CD4-positive, alpha-beta T cell treated with Interleukin-4 for 1 hour (primary cell): ENCODE measurements at places on chromosomes 1 and 21.

GRCh38 chr1:228358039-228358763 lies 48.4 kb downstream of the TRIM11 start:
- no peak for DNase-seq

DNA sequence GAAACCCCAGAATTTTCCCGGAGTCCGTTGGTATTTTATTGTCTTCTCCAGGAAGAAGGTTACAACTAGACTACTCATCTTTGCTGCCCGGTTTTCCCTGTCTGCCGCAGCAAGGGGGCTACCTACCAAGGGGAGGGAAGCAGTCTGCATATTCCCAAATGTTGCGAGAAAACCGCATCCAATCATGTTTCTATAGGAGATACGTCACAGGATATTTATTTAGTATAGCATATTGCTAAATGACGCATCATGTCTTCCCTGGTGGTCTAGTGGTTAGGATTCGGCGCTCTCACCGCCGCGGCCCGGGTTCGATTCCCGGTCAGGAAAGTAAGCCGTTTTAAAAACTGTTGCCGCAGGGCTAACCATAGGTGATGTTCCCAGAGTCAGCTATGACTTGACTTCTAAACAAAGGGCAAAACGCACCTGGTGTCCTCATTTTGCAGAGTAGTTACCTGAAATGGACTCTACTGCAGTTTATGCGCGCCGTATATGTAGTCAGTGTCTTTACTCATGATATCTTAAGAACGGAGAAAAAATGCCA lies 15.2 kb upstream of the ZNF692 start:
- DNase-seq: peak; percentile 93

DNA sequence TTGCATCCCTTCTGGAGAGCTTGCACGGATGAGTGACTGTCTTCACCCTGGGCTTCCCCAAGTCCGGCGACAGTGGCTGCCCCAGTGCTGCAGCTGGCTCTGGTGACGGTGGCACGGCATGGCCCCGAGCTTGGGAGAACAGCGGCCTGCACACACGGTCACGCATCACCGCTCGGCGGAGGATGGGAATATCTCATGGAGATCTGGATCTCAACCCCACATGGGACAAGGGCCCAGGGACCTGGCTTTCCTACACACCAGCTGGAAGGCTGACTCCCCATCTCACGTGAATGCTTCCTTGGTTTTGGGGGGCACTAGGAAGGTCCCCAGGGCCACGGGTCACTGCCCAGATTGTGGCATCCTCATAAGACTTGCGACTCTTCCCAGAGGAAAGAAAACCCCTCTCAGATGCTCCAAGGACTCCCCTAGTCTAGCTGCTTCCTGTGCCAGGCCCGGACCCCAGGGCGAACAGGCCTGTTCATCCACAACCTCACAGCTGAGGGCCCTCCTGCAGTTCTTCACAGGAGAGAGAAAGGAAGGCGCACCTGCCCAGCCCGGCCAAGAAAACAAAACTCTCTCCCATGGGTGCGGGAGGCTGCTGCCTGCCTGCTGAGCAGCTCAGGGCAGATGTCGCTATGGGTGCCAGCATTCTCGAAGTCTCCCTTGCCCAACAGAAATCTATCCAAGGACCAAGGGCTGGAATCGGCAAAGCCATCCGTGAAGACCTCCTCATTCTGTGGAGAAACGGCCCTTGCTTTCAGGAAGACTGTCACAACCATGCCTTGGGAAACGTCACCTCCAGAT lies 9.9 kb downstream of the CFAP410 start:
- DNase-seq: no peak

DNA sequence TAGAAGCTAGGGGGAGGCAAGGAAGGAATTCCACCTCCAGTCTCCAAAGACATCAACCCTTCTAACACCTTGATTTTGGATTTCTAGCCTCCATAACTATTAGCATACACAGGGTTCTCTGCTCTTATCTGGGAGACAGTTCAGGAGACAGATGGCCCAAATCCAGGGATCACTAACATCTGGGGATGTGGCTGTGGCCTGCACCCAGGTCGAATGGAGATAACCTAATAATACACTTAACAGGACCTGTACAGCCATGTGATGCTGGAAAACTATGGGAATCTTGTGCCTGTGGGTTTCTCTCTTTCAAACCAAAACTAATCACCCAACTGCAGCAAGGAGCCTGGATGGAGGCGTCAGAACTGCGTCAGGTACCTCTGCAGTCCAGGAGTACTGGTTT lies 47.6 kb downstream of the KIAA0319L start:
- DNase-seq: no peak

GRCh38 chr21:29382030-29382654 lies 83.4 kb downstream of the BACH1 start:
- DNase-seq: no peak

DNA sequence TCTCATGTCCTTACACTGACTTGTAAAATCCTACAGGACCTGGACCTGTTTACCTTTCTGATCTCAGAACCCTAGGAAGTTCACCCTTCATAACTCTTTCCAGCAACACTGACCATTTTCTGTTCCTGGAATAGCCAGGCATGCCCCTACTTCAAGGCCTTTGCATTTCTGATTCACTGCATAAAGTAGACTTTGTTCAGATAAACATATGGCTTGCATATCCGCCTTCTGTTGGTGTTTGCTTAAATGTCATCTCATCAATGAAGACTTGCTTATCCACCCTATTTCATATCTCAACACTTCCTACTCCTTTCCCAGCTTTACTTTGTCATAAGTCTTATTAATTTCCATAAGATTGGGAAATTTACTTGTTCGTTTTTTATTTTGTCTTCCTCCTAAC lies 57.4 kb downstream of the HSPA13 start:
- no peak for DNase-seq

DNA sequence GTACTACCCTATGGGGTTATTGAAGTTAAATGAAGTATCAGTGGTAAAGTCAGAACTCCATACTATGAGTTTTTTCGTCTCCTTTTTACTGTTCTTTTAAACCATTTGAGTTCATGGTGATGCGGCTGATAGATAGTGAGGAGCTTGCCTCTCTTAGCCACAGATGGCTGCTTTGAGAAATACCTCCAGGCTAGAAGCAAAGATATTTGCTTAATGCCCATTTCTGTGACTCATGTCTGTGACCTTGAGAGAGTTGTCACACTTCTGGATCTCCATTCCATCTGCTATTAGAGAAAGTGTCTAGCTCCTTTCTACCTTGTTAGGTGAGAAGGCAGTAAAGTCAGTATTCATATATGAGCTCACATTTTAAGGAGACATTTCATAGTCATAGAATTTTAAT lies 89.5 kb upstream of the PLXNA2 start:
- DNase-seq: no peak
